ENCODE measurements at places on chromosomes 7 and 10.

GRCh38 chr10:52615331-52615730 is 157.3 kb downstream of the MBL2 start:
- DNase-seq, result no peak

- peak; percentile 35 for DNase-seq
These were observed 58.7 kb upstream of the PRPS1L1 start for GRCh38 chr7:18086165-18087025.

- no peak for DNase-seq
These were observed 466.7 kb downstream of the TYW1 start for GRCh38 chr7:67463316-67463715.

DNA sequence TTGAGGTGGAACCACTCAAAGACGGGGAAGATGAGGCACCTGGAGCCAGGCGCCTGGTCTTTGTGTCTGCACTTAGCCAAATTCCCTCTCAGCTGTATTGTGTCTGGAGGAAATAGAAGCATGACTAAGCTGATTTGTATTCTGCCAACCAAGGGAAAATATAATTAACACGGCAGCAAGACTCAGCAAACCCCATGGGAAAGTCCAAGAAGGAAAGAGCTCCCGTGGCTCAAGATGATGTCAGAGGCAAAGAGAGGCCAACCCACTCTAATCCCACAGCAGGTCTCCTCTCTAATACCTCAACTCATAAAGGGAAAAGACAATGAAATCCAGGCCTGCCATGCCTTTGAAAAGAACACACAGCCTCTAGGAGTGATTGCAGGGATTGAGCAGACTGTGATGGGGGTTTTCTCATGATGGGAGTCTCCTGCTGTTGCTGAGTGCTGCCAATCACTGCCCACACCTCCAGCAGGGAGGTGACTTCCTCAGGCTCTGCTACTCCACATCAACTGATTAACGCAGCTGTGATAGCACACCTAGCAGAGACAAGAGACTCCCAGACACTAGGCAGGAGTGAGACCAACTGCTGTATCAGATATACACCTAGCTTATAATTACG is 255.5 kb upstream of the C7orf33 start:
- no peak for DNase-seq

DNA sequence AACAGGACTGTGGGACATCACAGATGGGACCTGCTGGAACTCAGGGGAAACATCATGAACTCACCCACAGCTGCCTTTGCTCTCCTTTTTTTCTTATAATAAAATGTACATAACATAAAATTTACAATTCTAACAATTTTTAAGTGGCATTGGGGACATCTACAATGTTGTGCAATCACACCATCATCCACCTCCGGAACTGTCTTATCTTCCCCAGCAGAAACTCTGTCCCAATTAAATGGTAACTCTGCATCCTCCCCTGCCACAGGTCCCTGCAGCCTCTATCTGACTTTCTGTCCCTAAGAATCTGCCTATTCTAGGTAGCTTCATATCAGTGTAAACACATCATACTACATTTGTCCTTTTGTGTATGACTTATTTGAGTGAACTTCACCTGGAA is 19.4 kb upstream of the TMEM72 start:
- no peak for DNase-seq

DNA sequence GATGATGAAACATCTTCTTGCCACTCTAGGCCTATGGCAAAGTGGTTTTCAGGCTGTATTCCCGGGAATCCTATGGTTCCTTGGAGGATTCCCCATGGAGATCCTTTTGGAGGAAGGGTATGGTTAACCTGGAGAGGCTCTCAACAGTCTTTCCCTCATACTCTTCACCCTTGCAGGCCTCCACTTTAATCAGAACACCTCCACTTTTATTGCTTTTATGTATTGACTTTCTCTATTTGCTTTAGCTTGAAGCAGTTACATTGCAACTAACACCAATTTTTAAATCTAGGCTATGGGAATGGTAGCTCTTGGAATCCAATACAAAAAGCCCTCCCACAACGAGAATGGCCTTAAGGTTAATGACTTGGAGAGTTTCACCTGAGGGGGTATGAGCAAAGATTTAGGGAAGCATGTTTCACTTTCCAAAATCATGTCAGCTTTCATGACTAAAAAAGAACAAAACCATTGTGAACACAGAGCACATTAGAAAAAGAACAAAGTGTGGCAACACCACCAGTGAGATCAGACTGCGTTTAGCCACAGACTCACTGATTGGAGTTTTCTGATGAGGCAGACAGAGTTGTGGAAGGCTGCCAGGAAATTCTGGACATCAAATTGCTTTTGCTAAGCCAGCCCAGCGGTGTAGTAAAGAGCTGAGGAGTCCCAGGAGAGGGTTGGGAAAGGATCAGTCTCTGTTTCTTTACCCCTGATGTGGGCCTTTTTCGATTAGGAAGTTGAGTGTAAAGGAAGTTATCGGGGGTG is 130.4 kb upstream of the BMPER start:
- DNase-seq, result no peak

DNA sequence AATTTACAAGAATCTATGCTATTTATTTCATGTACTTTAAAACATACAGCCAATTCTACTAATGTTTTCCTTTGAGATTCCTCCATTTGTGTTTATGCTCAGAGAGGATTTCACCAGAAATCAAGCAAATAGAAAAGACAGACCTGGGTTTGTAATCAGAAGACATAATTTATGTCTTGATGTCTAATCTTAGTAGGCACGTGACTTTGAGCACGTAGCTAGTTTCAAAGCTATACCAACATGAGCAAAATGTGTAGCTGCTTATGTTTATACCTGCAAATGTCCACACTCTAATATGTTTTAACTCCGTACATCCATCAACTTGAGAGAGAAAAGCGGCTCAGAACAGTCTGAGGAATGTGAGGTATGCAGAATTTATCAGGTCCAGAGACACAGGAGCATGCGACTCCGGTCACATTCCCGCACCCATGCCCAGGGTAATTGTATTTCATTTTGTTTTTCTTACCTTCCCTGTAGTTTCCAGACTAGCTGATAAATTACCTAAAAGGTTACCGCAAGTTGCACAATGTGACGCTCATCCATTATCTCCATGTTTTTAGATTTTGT is 40.0 kb downstream of the SVOPL start:
- DNase-seq, result no peak

- DNase-seq, result no peak
These were observed 4.4 kb downstream of the PTPRE start for GRCh38 chr10:127911218-127911866.

DNA sequence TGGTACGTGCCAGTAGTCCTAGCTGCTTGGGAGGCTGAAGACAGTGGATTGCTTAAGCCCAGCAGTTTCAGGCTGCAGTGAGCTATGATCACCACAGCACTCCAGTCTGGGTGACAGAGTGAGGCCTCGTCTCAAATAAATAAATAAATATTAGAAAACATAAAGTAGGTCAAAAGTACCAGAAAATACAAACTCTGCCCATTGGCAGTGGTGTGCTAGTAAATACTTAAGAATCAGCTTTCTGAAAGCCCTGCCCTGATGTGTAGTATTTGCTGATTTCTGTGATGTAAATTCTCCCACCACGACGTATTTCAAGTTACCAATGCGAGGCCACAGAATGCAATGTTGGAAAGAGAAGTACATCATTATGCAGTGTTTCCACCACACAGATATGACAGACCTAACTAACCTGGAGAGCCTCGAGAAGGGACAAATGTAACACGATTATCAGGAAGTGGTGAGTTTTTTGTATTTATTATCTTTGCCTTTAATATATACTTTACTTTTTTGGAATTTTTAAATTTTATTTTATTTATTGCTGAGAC is 11.8 kb upstream of the MAP3K8 start:
- DNase-seq, result no peak

- no peak for DNase-seq
These were observed 249.8 kb downstream of the TRIL start for GRCh38 chr7:28708033-28708951.

DNA sequence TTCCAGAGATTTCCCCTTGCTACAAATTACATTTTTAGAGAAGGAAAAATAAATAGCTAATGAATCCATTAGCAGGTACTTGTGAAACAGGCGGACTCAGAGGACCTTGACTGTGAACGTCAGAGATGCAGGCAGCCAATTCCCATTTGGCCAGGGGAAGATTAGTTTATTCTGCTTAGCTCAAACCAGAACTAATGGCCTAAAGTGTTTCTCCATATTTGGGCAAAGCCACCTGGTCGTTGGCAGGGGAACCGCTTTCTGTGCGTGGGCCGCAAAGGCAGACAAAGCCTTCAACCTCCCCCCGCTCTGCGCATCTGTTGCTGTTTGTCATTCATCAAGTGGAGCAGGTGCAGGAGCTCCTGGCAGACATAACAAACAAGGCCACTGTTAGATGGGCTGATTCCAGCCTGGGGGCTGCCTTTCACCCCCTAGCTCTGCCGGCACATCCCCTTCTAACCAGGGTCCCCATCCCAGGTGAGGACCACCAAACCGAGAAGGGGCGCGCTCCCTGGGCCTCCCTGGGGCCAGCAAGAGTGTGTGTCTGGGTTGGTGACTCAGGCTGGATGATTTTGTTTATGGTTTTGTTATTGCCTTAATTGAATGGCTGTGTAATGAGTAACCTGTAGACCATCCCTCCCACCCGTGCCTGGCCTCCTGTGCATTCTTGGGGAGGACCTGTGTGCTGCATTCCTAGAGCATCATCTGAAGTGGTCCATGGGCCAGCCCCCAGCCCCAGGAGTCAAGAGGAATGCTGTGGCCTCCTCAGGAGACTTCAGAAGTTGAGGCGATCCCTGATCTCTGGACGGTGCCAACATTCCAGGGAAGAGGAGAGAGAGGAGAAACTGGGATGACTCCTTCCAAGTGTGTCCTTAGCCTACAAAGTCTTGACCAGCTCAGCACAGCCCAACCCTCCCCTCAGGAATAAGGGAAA is 14.5 kb upstream of the CPA1 start:
- peak; percentile 77 for DNase-seq

DNA sequence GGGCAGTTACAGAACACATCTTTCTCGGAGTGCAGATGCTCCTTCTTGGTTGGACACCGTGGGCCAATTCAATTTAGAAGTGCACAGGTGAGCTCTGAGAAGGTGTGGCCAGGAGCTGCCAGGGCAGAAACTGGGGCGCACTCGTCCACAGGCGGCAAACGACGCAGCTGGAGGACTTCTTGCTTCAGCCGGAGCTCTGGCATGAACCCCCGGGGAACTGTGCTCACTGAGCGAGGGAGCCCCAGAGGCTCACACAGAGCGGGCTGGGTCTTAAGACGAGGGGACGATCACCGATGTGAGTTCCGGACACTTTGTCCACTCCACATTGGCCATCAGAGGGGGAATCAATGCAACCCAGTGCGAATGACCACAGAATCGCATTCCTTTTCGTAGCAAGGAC is 140.4 kb downstream of the ZMYND11 start:
- no peak for DNase-seq

DNA sequence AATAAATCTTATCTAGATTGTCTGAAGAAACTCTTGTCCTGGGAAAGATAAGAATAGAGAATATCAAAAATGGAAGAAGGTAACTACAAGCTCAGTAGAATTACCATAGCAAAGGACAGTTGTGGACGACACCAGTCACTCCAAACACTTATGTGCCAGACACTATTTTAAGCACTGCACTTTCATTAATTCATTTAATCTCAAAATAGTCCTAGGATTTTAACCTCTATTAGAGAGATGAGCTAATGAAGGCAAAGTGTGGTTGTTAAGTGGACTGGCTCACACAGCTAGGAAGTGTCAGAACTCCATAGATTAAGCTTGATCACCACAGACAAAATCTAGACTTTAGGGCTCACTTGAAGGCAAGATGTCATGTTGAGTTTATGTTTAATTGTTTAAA is 168.9 kb downstream of the CDC14C start:
- DNase-seq, result no peak

GRCh38 chr7:144720149-144720548 is 115.7 kb downstream of the TPK1 start:
- DNase-seq, result no peak

GRCh38 chr7:76310102-76310957 is 7.9 kb downstream of the HSPB1 start:
- DNase-seq, result no peak

DNA sequence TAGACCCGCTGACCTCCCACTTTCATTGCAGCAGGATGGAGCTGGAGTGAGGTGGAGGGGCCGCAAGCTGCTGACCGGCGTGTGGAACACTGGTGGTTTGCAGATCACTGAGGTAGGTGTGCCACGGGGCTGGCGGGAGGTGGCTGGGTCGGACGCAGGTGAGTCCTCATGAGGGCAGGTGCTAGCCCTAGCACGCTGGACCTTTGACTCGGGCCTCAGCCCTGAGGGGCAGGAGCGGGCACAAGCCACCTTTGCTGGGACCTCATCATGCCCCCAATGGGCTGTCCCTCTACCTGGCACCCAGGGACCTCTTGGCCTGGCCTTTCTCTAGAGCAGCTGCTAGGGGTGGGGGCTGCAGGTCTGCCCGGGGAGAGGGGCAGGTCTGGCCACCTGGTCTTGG is 93.3 kb downstream of the ZMIZ1 start:
- DNase-seq, result no peak

GRCh38 chr7:39617005-39617404 is 6.4 kb upstream of the RALA start:
- DNase-seq, result no peak

GRCh38 chr10:93475871-93476270 is 6.3 kb downstream of the MYOF start:
- no peak for DNase-seq

DNA sequence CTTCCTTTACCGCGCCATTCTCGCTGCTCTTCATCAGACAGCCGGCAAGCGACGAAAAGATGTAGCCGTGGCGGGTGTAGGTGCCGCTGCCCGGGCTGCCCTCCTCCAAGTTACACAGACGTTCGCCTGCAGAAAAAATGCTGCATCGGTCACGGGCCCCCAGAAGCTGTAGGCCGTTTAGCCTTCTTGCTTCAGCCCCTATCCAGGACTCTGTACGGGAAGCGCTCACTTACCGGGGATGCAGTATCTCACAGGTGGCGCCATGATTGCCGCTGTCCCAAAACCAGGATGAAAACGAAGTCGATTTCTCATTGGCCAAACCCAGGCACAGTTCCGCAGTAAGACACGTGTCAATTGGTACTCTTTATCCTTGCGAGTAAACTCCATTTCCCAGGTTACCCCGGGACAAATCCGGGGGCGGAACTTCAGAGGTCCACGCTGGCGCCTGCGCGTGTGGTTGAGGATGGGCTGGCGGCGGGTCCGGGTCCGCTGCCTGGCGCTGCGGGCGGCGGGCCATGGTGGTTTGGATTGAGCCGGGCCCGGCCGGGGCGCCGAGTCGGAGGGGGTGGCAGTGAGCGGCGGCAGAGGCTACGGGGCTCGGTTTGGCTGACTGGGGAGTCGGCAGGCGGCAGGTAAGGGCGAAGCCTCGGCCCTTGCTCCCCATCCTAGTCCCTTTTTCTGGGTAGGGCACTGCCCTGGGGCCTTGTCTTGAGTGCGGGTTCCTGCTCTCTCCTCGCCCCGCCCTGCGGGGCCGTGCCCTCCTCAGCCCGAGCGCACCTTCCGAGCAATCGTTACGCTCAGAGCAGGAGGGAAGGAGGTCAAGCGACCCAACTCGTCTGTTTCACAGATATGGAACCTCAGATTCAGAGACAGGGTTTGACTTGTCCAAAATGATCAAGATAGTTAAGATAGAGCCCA is at the start of the genes EXOSC1 and ZDHHC16:
Gene EXOSC1, minus strand, starts transcription at position 285 of the 918 bp plus-strand sequence. Its CDS starts 21 bp downstream, at position 264.
Gene ZDHHC16, plus strand, starts transcription at position 454 of the 918 bp plus-strand sequence. CDS start 5,501 bp downstream, outside the sequence.
- peak; percentile 100 for DNase-seq

DNA sequence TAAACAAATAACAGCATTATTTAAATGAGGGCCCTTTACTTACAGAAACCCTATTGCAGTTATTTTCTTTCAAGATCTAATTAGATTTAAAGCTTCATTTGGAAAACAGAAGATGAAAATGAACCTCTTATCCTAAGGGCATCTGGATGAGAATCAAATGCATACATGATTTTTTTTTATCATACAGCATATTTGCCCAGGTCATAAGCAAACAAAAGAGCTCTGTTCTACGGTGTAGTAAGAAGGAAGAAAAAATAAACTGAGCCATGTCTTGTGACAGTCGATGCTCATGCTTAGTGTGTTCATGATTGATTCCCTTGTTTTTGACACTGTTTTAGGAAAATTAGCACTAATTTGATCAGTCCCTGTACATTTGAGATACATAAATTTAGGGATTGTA is 202.6 kb upstream of the RNF32 start:
- DNase-seq, result no peak

All from hepatic stellate cell (primary cell).